ENCODE measurements at places on chromosomes 2 and 18.

- no peak for DNase-seq
Measured at GRCh38 chr2:84654414-84654813, 138.1 kb downstream of the DNAH6 start.

DNA sequence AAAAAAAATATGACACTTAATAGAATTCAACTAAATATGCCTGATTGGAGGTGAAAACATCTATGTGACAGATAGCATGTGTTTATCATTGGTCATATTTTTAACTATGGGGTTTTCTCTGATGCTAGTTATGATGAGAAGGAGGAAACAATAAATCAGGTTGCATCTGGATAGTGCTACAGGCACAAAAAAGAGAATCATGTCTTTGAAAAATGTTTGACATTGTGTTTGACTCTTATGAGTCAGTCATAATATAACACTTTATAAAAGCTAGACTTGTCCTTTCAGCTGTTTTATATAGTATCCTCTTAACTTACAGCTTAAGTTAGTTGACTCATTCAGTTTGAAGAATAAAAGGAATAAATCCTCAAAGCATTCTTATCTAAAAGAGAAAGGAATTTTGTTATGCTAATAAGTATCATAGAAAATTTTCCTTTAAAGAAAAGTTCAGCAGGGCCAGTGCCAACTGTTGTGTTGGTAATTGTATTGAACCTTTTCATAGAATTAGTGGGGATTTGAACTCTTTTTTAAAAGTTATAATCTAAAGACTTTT, 78.4 kb upstream of the UBXN4 start:
- no peak for DNase-seq

DNA sequence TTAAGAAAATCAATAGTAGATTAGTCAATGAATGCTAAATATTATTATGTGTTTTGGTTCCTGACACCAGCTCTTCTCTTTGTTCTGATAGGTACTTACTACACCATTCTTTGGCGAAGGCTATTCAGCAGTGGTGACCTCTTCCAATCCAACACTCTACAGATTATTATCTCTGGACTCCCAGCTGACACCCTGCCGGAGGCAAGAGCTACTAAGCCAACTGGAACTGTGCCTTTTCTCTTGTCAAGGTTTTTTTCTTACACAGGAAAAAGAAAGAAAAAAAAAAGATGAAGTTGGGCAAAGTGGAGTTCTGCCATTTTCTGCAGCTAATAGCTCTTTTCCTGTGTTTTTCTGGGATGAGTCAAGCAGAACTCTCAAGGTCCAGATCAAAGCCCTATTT, 11.7 kb downstream of the CDH7 start:
- no peak for DNase-seq

DNA sequence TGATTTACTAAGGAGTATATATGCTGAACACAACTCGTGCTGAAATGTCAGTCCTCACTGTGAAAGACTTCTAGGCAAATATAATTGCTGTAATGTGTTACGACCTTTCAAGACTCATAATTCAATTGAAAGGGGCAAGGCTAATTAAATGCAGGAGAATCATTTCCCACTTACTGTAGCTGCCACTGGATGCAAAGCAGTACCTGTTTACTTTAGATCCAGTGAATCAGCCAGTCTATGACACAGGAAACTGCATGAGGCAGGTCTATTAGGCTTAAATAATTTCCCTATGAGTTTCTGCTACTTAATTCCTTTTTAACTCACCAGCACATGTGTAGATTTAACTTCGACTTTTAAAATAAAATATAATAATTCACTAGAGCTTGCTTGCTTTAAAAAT, 125.6 kb downstream of the CTNNA2 start:
- no peak for DNase-seq

DNA sequence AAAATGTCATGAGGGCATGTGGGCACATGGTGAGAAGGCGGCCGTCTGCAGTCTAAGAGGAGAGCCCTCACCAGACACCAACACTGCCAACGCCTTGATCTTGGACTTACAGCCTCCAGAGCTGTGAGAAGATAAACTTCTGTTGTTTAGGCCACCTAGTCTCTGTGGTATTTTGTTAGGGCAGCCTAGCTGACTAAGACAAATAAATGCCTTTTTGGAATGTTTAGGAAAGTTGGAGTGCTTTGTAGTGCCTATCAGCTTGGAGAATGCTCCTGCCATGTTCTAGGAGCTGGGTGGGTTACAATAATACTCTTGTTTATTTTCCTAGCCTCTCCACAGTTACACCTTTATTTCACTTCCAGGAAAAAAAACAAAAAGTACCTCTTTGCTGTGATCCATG, 92.0 kb downstream of the SPP2 start:
- DNase-seq = no peak

GRCh38 chr18:9681217-9681616, 26.9 kb upstream of the RAB31 start:
- no peak for DNase-seq

DNA sequence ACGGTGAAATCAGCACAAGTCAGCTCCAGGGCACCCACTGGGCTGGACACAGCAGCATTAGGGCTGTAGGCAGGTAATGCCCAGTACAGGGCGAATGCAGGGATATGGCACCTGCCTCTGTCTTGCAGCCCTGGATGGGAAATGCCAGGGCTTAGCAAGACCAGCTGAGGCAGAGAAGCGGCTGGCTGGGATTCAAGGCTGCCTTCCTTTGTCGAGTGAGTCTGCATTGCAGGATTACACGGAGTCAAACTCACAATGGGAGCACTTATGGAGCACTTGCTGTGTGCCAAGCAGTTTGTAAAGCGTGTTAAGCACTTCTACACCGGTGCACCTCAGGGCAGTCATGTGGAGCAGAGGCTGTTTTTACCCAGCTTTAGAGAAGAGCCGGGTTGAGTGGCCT, 87.3 kb upstream of the HDAC4 start:
- DNase-seq = no peak

DNA sequence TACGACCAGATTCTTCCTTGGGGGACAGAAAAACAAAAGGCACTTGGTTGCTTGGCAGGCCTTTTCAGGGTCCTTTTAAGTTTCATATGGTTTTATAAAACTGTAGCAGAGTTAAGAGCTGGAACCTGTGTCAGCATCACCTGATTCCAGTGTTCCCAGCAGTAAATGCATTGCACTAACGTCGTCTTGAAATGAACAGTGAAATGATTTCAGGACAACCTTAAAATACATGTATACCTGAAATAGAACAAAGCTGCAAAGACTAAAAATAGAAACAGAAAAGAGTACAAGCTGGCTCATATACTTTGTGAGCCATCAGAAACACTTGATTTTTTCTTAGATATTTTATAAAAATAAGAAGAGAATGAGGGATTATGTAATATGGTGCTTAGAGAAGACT, 51.9 kb downstream of the ACSL3 start:
- DNase-seq = no peak

DNA sequence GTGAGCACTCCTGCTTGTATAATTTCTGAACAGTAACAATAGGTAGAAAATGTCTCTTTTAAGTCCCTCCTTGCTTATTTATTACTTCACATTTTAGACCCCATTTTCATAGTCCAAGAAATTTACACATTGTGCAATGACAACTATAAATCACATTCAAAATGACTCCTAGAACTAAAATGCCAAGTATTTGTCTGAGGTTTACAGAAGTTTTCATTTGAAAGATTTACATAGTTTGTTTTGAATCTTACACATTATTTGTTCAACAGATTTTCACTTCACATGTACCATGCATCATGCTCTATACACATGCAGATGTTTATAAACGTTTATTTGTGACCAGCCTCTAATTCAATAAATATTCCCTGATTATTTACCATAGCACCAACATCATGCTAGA, 15.7 kb upstream of the TRIB2 start:
- no peak for DNase-seq

GRCh38 chr2:134274121-134274520, 20.2 kb downstream of the MGAT5 start:
- no peak for DNase-seq

DNA sequence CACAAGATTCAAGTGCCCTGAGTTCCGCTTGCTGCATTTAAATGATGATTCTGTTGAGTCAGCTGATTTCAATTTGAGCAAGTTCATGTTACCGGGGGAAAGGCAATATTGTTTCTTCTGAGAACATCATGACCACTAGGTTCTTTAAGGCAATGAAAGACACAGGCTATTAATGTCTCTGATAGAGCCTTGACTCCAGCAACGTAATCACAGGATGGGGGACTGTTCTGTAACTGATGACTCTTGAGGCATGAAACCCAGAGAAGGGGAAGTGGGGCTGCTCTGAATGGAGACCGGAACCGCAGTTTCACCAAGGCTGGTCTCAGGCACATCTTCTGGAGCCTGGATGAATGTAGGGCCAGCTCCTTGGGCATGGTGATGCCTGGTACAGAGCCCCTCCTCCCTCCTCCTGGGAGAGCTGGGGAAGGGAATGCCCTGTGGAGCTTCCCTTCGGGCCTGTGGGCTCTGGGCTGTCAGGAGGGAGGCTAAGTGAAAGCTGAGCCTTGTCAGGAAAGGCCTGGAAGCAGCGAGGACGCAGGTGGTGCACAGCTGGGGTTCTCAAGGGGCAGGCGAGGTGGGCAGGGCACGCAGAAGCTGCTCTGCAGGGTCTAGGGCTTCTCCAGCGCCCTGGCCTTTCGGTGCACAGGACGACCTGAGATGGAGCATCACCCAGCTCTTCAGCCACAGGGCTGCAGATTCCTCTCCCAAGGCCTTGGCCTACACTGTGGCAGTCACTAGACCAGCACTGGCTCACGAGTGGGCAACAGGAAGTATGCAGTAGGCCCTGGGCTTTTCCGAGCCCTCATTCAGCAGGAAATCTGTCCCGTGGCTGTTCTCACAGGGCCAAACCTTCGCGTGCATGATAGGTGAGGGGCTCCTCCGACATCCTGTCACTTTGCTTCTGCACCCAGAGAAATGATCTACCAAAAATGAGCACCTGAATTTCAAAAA, 36.6 kb upstream of the PRLH start:
- DNase-seq = no peak

DNA sequence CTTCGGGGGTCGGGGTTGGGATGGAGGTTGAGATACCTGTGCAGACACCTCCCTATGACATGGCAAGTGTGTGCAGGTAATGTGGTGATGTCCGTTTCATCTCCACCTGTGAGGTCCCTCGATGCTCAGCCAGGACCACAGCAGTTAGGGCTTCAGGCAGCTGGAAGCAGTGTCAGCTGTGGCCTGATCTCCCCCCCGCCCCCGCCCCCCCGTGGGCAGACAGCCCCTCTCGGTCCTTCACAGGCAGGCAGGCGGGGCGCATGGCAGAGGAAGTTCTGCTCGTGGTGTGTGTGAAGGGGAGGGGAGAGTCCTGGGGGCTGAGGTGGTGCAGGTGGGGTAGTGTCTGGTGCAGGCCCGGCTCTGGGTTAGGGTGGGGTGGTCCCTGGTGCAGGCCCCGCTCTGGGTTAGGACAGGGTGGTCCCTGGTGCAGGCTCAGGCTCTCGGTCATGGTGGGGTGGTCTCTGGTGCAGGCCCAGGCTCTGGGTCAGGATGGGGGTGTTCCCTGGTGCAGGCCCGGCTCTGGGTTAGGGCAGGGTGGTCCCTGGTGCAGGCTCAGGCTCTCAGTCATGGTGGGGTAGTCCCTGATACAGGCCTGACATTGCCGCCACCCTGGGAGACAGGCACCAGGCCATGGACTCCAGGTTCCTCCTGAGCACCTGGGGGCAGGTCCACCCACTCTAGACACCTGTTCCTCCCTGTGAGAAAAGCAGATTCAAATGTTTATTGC, 94.3 kb downstream of the NFATC1 start:
- no peak for DNase-seq

GRCh38 chr2:238941262-238941792, 93.4 kb downstream of the TWIST2 start:
- no peak for DNase-seq

- no peak for DNase-seq
Measured at GRCh38 chr2:233816334-233816733, 38.0 kb downstream of the HJURP start.

GRCh38 chr2:85661139-85661858, 6.7 kb downstream of the SFTPB start:
- DNase-seq = no peak

DNA sequence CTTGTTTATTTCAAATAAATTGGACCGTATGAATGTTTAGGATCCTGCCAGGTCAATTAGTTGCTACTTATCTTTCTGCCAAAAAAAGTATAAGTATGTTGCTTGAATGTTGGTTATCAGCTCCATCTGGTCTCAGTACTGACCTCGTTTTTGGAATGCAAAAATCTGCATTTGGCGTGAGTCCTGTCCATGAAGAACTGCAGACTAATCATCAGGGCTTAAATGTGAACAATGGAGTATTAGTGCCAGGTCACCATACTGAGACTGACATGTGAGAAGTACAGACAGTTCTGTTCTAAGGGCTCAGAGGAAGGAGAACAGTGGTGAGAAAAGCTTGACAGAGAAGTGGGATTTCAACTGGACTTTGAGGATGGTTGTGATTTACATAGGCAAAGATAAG, 393.1 kb upstream of the SLC14A2 start:
- DNase-seq = no peak

GRCh38 chr2:7083580-7084509, 166.6 kb downstream of the RNF144A start:
- no peak for DNase-seq

DNA sequence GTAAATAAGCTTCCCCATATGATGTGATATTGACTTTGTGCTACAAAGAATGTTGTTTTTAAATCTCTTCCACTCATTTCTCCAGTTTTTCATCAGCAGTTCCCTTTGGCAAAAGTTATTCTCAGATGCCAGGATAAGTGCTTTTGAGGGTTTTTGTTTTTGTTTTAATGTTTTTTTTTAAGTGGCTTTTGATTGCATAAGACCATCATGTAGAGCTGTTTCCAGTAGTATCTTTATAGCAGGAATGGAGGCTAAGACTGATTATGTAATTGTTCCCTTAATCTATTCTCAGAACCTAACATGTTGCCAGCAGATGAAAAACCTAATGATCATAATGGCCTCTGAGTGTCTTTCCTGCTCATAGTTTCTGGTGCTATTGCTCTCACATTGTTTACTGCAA, 77.9 kb downstream of the CABLES1 start:
- DNase-seq = no peak

DNA sequence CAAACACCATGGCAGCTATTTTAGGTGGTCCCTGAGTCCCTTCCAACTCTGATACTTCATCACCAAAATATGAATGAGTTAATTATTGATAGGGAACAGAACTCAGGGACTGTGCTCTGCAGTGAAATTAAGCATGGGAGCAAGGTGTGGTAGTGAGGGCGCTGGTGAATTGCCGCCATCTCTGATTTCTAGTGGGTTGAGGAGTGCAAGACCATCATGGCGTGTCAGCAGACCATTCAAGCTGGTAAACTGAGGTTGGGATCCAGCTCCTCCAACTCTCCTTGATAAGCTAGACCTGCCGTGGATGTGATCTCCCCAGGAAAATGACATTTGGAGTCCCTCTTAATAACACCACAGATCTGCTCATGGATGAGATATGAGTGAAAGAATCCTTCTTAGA, 70.4 kb downstream of the LYPD1 start:
- no peak for DNase-seq

GRCh38 chr2:203708846-203709396, 2.5 kb downstream of the CD28 start:
- no peak for DNase-seq

- peak; percentile 50 for DNase-seq
Measured at GRCh38 chr2:225041207-225041850, 939 bp downstream of the DOCK10 start.

DNA sequence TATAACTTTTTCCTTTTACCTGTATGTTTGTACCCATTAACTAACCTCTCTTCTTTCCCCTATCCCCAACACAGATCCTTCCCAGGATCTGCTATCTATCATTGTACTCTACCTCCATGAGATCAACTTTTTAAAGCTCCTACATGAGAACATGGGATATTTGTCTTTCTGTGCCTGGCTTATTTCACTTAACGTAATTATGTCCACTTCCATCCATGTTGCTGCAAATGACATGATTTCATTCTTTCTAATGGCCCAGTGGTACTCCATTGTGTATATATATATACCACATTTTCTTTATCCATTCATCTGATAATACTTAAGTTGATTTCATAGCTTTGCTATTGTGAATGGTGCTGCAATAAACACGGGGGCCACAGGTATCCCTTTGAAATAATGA, 135.9 kb upstream of the THUMPD2 start:
- no peak for DNase-seq
